ENCODE measurements at places on chromosomes 13 and 19.

GRCh38 chr13:105762096-105762495 is 773.4 kb downstream of the EFNB2 start:
- DNase-seq, result no peak

GRCh38 chr13:79281339-79281747 is 124.7 kb downstream of the RBM26 start:
- DNase-seq, result no peak

GRCh38 chr19:8311461-8312260 is 3.5 kb upstream of the CD320 start:
- no peak for DNase-seq

GRCh38 chr13:42354241-42355091 is 82.5 kb downstream of the AKAP11 start:
- DNase-seq, result peak; percentile 60

DNA sequence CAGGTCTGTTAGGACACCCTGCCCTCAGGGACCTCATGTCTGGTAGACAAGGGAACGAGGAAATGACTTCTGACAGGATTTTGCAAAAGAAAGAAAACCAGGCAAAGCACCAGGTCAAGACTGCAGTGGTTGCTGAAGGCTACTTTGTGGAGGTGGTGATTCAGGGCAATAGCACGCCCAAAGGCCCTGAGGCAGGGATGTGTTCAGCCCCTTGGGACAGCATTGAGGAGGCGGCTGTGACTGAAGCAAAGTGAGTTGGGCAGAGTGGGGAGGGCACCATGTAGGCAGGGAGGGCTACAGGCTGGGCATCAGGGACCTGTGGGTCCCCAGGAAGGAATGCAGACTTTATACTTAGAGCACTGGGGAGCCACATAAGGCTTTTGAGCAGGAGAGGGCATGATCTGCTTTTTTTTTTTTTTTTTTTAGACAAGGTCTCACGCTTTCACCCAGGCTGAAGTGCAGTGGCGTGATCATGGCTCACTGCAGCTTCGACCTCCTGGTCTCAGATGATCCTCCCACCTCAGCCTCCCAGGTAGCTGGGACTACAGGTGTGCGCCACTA is 10.8 kb upstream of the HOMER3 start:
- DNase-seq, result no peak

GRCh38 chr19:13983213-13983889 is 22.8 kb downstream of the RFX1 start:
- DNase-seq, result no peak

GRCh38 chr13:75384879-75385707 is 96.9 kb downstream of the TBC1D4 start:
- no peak for DNase-seq

DNA sequence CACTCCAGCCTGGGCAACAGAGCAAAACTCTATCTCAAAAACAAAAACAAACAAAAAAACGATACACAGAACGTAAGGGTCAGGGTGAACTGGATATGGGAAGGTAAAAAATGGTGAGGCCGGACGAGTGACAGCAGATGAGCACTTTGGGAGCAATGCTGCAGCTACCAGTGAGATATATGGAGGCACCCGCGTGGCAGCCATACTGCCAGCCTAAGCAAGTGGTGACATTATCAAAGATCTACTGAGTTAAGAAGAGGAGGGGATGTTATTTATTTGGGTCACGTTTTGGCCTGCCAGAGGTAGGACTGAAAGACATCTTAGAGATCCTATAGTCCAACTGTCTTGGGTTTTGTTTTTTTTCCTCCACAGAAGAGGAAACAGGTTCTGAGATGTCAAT is 14.2 kb downstream of the TIMM13 start:
- DNase-seq, result no peak

- DNase-seq, result no peak
These were observed 3.3 kb downstream of the GPX4 start for GRCh38 chr19:1106841-1107660.
